ENCODE measurements at places on chromosomes 16 and 17. TPM values are rescaled to one million over a fixed set of nuclear protein-coding genes. Genes with fewer than 3 reads are reported as not detected.

DNA sequence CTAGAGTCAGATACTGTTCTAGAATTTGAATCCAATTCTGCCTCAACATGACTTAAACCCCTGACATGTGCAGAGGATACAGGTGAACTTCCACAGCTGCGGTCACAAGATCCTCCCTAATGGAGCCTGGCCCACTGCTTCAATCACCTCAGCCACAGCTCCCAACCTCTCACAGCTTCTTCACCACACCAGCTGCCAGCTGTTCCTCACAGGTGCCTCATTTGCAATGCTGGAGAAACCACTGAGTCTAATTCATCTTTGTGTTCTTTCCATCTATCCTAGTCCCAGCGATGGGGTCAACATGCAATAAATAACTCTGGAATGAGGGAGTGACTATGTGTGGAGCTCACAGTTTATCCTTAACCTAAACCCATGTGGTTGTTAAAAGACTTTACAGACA is 72.0 kb upstream of the MAF start:
- DNase-seq, result no peak

GRCh38 chr16:67006930-67007658 is 18.7 kb downstream of the CES4A start:
- DNase-seq, result peak; percentile 29

DNA sequence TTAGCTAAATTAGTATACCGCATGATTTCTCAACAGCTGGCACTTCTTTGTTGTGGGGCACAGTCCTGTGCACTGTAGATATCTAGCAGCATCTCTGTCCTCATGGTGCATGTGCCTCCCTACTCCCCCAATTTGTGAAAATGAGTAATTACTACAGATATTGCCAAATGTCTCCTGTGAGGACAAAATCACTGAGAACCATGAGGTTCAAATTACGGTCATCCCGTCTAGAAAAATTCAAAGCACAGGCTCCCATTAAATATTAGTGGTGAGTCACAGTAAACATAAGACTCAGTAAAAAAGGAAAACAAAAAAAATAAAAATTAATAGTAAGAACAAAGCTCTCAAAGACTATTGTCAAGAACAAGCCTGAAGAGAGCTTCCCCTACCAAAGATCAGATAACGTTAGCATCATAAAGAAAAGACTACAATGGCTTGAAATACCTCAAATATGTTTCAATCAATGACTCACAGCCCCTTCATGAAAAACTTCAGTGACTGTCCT is 57.8 kb downstream of the STH start:
- peak; percentile 65 for DNase-seq

DNA sequence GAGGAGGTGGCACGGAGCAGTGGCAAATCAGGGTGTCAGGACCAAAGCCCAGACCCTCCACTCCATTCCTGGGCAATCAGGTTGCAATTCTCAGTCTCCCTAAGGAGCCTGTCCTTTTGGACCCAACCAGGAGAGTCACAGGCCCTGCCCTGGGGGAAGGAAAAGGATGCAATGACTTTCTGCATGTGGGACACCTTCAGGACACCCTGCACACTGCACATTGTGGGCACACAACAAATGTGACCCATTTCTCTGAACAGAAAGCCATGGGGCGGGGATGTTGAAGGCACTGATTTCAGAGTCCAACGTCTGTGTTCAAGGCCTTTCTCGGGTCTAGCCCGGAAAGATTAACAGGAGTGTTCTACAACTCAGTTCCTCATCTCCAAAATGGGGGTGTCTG is 286.2 kb upstream of the FOXF1 start:
- no peak for DNase-seq

DNA sequence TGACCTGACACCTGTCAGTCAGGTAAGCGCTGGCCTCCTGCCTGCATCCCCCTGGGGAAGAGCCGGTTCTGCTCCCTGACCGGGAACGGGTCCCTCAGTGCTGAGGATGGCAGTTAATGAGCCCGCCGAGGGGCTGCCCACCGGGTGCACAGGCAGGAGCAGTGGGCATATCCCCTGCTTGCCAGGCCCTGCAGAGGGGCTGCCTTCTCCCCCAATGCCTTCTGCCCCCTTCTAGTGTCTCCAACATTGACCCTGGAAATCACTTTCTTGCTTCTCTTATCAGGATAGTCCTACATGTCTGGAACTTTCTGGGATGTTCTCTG is 388.5 kb downstream of the SEC14L1 start:
- no peak for DNase-seq

DNA sequence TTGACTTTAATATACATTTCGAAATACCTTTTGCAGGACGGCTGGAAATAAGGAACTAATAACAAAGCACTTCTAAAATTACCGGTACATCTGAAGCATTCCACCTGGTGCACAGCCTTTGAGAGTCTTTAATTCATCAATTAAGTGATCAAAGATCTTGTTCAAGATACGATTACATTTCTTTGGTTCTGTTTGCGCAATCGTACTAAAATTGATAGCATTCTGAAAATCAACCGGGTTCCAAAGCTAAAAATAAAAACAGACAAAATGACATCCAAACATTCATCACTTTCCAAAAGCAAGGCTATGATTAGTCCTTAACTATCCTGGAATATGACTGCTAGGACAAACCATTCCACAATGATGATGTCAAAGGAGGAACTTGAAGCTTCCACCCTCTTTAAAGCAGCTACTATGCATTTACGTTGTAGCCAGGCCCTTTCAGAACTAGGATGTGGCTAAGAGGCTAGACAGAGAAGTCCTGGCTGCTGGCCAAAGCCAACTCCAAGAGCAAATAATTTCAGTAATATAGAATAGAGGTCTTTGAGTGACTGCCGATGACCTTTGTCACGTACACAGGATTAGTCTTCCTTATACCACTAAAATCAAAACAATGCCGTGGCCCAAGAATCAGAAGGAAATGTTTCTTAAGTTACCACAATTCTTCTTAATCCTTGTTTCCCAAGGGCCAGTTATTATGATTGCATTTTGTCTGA is 299.8 kb upstream of the PSMD7 start:
- no peak for DNase-seq

BAHCC1 gene
- total RNA-seq, result 1.0 TPM

GRCh38 chr17:63949576-63950250 is 17.6 kb upstream of the CD79B start:
- no peak for DNase-seq

DNA sequence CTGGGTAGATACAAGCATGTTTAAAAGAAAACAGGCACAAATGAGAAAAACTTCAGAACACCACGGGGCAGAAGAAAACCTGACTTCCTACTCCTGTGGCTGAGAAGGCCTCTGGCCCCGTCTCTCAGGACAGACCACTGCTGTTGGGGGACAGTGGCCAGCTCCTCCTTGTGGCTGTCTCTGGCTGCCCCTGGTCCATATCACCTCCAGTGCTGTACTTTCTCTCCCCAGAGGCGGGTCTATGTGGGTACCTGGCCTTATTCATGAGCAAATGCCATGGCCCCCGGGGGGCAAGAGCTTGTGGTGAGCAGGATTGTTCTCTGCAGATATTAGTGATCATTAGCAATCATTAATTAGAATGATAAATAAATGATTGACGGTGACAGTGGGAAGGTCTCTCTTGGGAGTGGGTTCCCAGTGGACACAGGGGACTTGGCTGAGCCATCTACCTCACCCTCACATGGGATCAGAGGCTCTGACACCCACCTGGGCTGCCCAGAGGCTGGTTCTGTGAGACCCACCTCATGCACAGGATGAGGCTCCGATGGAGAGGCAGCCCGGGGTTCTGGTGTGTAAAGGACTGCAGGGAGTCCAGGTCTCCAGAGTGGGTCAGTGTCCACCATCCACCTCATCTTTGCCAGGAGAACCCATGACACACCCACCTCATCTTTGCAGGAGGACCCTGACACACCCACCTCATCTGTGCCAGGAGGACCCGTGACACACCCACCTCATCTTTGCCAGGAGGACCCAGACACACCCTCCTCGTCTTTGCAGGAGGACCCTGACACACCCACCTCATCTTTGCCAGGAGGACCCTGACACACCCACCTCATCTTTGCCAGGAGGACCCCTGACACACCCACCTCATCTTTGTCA is 30.6 kb upstream of the CBFA2T3 start:
- no peak for DNase-seq

GRCh38 chr16:88769617-88770460 is 15.2 kb downstream of the PIEZO1 start:
- DNase-seq, result no peak

DNA sequence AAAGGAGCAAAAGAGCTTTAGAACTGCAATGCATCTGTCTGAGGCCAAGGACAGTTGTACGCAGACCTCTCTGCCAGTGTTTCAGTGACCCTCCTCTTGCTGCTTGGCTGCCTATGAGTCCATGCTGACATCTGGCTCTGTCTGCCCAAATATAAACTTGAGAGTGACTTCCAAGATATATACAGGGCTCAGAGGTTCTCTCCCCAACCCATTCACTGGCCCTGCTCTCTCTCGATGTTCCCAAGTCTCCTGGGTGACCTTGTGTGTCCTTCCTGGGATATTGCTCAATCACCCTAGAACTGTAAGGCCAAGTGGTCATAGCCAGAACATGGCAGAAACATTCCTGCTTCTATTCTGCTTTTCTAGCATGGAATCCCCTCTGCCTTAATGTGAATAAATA is 716.3 kb downstream of the WWOX start:
- DNase-seq, result no peak

DNA sequence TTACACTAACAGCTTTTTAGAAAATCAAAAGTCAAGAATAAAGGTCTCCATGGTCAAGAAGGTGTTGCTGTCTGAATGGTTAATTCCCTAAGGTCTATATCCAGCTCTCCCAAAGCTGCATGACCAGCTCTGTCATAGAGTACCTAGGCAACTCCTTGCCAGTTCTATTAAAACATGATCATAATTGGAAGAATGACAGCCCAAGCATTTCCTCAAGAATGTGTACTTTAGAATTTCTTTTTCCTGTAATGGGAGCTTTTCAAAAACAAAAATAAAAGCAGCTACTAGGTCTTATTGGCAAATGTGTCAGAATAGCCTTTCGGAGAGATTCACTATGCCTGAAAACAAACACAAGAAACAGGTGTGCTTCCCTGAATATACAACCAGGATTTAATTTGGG is 7.9 kb downstream of the SPOP start:
- no peak for DNase-seq

DNA sequence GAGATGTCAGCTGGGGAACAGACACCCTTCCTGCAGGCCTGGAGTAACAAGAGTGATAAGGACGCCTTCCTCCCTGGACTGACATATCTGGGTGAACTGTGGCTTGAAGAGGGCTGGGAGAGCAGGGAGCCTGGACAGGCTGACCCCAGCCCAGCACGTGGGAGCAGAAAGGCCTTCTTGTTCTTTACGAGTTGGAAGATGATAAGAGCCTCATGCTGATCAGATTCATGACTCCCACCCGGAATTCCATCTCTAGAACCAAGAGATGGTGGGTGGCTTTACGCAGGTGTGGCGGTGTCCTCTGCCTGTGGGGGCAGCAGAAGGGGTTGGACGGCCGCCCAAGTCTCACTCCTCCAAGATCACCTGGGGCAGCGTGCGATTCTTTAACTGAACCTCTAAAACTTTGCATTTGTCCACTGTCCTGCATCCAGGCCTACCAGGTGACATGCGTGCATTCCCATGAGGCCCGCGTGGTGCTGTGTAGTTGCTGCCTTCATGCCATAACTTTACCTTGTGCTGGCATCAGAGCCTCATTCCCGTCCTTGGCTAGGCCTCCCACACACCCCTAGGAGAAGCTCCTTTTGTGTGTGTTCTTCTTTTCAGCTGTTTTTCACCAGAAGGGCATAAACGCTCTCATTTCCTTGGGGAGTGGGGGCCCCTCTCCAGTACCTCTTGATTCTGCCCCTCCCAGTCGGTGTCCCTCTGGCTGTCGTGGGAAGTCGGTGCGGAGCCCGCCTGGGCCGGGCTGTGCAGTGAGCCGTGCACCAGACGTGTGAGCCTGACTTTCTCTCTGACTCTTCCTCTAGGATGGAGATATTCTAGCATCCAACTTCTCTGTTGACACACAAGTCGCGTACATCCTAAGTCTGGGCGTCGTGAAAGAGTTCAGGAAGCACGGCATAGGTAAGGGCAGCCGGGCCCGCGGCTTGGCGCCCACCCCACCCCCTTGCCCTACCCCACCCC is 13.3 kb downstream of the C16orf90 start:
- no peak for DNase-seq

DNA sequence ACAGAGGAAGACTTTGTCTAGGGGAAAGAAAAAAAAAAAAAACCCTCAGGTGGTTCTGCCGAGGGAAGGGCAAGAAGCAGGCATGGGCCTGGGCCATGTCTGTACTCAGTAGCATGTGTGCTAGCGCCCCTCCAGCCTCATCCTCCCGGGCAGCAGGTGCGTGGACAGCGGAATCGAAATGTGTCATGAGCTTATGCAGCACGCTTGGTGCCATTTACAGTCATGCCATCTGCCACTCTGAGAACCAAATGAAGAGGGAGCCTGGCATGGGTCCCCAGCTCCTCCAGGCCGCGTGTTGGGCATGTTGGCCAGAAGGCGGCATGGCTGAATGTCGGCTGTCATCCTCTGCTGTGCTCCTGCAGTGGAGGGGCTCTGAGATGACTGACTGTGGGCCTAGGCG is 31.4 kb downstream of the CRAMP1 start:
- no peak for DNase-seq

GRCh38 chr16:19879241-19879792 is 5.3 kb downstream of the GPRC5B start:
- DNase-seq, result peak; percentile 59

GRCh38 chr17:18889658-18890057 is 31.7 kb downstream of the PRPSAP2 start:
- DNase-seq, result no peak

NPIPB6 gene
- 0.42 TPM for total RNA-seq

GRCh38 chr17:76145231-76146052 is 4.4 kb upstream of the FOXJ1 start:
- DNase-seq, result no peak

DNA sequence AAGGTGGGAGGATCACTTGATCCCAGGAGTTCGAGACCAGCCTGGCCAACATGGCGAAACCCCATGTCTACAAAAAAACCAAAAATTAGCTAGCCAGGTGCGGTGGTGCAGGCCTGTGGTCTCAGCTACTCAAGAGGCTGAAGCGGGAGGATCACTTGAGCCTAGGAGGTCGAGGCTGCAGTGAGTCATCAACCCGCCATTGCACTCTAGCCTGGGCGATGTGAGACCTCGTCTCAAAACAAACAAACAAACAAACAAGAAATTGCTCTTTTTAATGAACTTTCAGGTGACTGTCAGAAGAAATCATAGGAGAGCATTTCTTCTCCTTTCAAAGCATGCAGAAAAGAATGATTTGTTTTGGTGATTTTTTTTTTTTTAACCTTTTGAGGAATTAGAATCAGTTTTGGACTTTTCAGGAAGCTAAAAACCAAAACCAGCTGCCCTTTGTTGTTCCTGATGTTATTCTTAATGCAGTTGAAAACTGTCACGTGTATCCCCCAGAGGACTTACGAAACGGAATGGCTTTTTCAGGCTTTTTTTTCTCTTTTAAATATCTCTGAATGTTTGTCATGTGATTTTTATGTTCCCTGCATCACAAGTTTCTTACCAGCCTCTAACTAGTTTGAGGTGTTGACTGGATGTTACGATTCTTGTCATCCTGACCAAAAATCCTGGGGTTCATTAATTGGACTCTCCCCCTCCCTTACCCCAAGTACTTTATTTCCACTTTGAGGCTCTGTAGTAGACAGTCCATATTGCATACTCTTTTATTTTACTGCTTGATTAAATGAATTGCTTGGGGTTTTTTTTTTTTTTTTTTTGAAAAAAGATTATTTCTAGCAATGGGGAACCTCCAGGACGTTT is 34.1 kb downstream of the SNX29 start:
- DNase-seq, result no peak

ZNF205 gene
- 15.4 TPM for total RNA-seq

TBC1D3E gene
- not detected for total RNA-seq

Data from M059J (cell line).